ENCODE measurements at places on chromosomes 1 and 21.

GRCh38 chr1:29475326-29475725, 239.0 kb downstream of the PTPRU start:
- DNase-seq = no peak

DNA sequence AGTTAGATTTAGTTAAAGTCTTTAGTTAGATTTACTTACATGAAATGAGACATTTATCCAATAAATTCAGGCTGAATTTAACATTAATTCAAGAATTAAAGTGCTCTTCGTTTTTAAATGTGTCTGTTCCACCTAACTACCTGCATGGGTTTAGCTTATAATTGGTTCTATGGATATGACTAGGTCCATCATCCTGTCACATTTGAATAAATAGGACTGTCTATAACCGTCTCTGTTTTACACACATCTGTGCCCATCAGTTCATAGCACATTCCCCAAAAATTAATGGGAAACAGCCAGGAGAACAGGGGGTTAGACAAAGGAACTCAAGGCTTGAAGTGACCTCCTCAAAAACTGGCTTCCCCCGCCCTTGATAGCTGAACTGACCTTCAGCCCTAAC, 219.6 kb downstream of the MRPL39 start:
- no peak for DNase-seq

- no peak for DNase-seq
Observed at GRCh38 chr1:2821373-2821955, 20.0 kb upstream of the TTC34 start.

- no peak for DNase-seq
Observed at GRCh38 chr1:171159148-171159547, 26.0 kb upstream of the FMO2 start.

- DNase-seq = no peak
Observed at GRCh38 chr1:109034382-109034781, 7.5 kb downstream of the WDR47 start.
